ENCODE measurements at places on chromosomes 1 and 21. TPM values are rescaled to one million over a fixed set of nuclear protein-coding genes. Genes with fewer than 3 reads are reported as not detected.

The BATF3 gene
- 97.3 TPM for total RNA-seq

The RASAL2 gene
- total RNA-seq = 0.11 TPM

The ZMYND12 gene
- total RNA-seq = 0.90 TPM

The FCGR3A gene
- total RNA-seq = not detected

- no peaks in the 10 kb centered on the region for H3K4me1 ChIP-seq
- no peaks in the 10 kb centered on the region for H3K27me3 ChIP-seq
- H3K27ac ChIP-seq = no peak overlapping the region
- no peaks in the 10 kb centered on the region for H3K36me3 ChIP-seq
- no peak for ATAC-seq
- H3K4me3 ChIP-seq = no peak overlapping the region
Observed at GRCh38 chr1:218874801-218875400, 298.8 kb upstream of the LYPLAL1 start.

DNA sequence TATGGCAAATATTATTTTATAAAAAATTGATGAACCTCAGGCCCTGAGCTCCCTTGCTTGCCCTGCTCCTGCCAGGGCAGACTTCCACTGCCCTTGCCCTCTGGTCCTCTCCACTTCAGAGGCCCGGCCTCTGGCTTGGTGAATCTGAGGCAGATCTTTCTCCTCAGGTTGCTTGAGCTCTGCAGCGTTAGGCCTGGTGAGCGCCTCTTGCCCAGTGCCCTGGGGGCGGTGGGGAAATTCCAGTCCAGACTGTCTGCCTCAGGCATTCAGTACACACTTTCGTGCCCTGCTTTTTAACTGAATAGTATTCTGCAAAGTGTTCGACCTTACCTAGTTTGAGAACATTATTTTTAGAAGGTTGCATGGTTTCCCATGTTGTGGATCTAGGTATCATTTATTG is 98.2 kb downstream of the PCBP3 start:
- no peaks in the 10 kb centered on the region for H3K27me3 ChIP-seq
- H3K4me3 ChIP-seq = no peak overlapping the region
- no peak for ATAC-seq

- no peak for ATAC-seq
- peaks cover 18% of the 10 kb centered on the region for H3K27me3 ChIP-seq
- H3K4me1 ChIP-seq = no peaks in the 10 kb centered on the region
- H3K4me3 ChIP-seq = no peak overlapping the region
- H3K27ac ChIP-seq = no peak overlapping the region
Observed at GRCh38 chr1:245126530-245126929, 28.3 kb upstream of the KIF26B start.

- H3K4me3 ChIP-seq = no peak overlapping the region
- no peaks in the 10 kb centered on the region for H3K36me3 ChIP-seq
- H3K4me1 ChIP-seq = peaks cover 11% of the 10 kb centered on the region
- ATAC-seq = no peak
Observed at GRCh38 chr1:92995441-92996430, 34.5 kb upstream of the DIPK1A start.

- no peak overlapping the region for H3K4me3 ChIP-seq
- H3K36me3 ChIP-seq = peaks cover 50% of the 10 kb centered on the region
- H3K27me3 ChIP-seq = no peaks in the 10 kb centered on the region
Observed at GRCh38 chr1:43843684-43844083, 89.9 kb upstream of the ARTN start.

GRCh38 chr1:100851726-100852125 is 42.9 kb downstream of the EXTL2 start:
- peaks cover 29% of the 10 kb centered on the region for H3K27me3 ChIP-seq
- no peak for ATAC-seq
- H3K27ac ChIP-seq = no peak overlapping the region
- H3K4me1 ChIP-seq = no peaks in the 10 kb centered on the region

DNA sequence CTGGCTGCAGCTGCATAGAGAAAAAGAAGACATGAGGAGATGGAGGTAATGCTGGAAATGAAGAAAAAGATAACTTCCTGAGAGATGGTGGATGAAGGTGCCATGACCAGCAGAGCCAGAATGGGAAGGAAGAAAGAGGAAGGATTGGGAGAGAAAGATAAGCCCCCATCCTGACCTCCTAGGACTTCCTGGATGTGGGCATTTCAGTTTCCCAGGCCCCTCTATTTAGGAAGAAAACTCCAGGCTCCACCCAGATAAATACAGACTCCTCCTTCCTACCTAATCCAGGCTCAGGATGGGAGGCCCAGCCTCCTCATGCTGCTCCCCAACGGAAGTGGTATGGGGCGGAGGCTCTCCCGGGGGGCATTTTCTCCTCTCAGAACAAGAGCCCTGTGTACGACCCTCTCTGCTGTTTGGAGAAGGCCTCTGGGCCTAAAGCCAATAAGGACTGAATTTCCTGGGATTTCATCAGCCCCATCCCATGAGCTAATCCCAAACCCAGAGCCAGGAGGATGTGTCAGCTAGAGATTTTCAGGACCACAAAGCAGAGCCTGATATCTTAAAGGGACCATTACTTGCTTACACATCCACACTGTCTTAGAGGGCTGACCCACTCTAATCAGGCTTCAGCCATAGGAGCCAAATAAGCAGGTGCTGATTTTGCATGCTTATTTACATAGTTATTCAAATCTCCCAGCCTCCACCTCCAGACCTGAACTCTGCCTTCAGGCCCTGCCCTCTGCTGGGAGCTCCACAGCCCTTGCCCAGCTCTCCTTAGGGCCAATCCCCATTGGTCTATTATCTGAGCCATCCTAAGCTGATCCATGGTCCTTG is 5.1 kb upstream of the ARHGEF2 start:
- H3K4me1 ChIP-seq = peaks cover 31% of the 10 kb centered on the region
- peaks cover 26% of the 10 kb centered on the region for H3K36me3 ChIP-seq
- H3K4me3 ChIP-seq = no peak overlapping the region
- peak; percentile 31 for ATAC-seq

DNA sequence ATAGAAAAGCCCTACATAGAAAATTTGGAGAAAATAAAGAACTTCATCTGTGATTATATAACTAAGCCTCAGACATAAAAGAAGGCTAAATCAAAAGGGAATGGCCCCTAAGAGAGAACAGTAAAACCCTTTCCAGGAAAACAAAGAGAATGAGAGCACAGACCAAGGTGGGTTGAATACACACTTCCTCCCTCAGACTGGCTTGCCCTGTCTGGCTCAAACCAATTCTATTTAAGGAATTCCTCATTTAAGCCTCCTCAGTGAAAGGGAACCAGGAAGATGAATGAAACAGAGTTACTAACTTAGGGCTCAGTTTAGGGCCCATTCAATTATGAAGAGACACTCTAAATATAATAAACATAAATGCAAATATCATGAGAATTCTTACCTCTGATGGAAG is 10.6 kb upstream of the SYT14 start:
- H3K4me1 ChIP-seq = no peaks in the 10 kb centered on the region
- H3K27me3 ChIP-seq = peaks cover 34% of the 10 kb centered on the region
- ATAC-seq = no peak

DNA sequence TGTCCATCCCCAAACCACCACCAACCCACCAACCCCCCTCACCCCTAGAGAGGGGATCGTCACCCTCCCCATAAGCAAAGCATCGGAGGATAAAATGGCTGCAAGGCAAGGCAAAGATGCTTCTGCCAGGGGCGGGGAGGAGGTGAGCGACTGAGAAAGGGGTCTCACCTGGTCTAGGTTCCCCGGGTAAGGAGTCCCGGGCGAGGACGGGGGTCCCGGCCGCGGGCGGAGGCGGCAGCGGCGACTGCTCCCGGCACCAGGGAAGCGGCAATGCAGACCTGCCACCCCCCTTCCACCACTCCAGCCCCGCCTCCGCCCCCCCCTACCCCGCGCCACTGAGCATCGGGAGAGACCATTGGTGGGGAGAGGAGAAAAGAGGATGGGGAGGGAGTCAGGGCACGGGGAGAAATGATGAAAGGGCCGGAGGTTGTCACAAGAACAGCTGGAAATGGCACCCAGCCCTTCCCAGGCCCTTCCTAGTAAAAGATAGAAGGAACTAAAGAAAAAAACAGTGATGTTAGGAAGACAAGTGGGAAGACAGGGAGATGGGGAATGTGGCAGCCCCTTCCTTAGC is at the start of gene SV2A:
TSS of gene SV2A (minus strand) at position 274 of the 574 bp plus-strand sequence. CDS start 4,004 bp downstream, outside the sequence.
- H3K36me3 ChIP-seq = peaks cover 13% of the 10 kb centered on the region
- ATAC-seq = peak; percentile 91
- H3K27me3 ChIP-seq = no peaks in the 10 kb centered on the region
- H3K27ac ChIP-seq = peak within 1 kb of the TSS; percentile 78
- H3K4me1 ChIP-seq = peaks cover 11% of the 10 kb centered on the region

DNA sequence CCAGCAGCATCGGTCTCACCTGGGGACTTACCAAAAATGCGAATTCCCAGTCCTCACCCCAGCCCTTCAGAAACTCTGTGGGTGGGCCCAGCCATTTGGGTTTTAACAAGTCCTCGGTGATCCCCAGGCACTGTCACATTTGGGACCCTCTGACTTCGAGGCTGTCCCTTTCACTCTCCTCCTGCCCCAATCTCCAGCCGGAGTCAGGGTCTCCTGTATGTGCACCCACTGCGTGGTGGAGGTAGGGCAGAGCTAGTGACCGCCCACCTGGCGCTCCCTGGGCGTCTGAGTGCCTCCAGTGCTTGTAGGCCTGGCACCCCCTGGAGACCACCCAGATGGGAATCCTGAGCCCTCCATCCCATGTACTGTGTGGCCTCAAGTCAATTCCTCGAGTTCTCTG is 31.1 kb downstream of the EPHA8 start:
- H3K27ac ChIP-seq = no peak overlapping the region
- no peak for ATAC-seq
- peaks cover 31% of the 10 kb centered on the region for H3K27me3 ChIP-seq
- H3K4me3 ChIP-seq = no peak overlapping the region
- H3K36me3 ChIP-seq = no peaks in the 10 kb centered on the region

DNA sequence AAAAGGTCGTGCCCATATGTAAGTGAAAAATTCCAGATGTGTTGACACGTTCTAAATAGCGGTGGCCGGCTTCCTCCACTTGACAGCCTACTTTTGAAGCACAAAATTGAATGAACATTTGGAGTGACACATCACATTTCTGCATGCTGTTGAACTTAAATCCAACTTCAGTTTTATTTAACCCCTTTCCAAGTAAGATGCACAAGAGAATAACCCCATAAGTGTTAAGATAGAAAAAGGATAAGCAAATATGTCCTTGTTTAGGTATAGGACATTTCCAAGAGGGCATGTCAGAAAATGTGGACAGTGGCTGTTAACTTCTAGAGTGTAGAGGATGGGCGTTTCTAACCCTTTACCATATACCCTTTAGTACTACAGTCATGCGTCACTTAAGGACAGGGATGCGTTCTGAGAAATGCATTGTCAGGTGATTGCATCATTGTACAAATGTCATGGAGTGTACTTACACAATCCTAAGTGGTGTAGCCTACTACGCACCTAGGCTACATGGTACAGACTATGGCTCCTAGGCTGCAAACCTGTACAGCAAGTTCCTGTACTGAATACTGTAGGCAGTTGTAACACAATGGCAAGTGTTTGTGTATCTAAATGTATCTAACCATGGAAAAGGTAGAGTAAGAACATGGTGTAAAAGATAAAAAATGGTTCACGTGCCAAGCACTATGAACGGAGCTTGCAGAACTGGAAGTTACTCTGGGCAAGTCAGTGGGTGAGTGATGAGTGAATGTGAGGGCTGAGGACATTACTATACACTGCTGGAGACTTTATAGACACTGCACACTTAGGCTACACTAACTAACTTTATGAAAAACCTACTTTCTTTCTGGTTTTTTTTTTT is 9.3 kb upstream of the FAM89A start:
- peaks cover 21% of the 10 kb centered on the region for H3K4me1 ChIP-seq
- H3K4me3 ChIP-seq = no peak overlapping the region
- H3K27me3 ChIP-seq = peaks cover 16% of the 10 kb centered on the region
- H3K27ac ChIP-seq = no peak overlapping the region
- no peak for ATAC-seq
- no peaks in the 10 kb centered on the region for H3K36me3 ChIP-seq

GRCh38 chr1:235313262-235313661 is 14.7 kb downstream of the ARID4B start:
- peak overlapping the region; percentile 74 for H3K27ac ChIP-seq
- peak overlapping the region; percentile 78 for H3K4me3 ChIP-seq
- H3K4me1 ChIP-seq = peaks cover 34% of the 10 kb centered on the region
- H3K27me3 ChIP-seq = no peaks in the 10 kb centered on the region
- H3K36me3 ChIP-seq = peaks cover 41% of the 10 kb centered on the region

DNA sequence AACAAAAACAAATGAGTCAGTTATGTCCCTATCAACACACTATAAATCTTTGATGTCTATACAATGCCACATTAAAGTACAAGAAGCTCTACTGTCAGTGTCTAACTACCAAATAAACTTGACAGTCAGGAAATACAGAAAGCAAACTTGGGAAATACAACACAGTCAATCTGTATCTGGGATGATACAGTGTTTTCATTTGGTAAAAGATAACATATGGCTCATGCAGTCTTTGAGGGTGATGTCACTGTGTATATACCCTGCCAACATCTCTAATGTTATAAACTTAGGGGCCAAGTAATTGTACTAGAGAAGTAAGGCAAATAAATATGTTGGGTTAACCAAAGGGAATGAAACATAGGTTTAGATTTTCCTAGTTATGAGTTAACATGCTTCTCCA is 552.5 kb upstream of the ADAMTS5 start:
- H3K27me3 ChIP-seq = no peaks in the 10 kb centered on the region
- no peaks in the 10 kb centered on the region for H3K36me3 ChIP-seq
- H3K4me1 ChIP-seq = no peaks in the 10 kb centered on the region
- ATAC-seq = no peak
- H3K4me3 ChIP-seq = no peak overlapping the region
- H3K27ac ChIP-seq = no peak overlapping the region

GRCh38 chr1:245173446-245174211 is 18.8 kb downstream of the KIF26B start:
- no peaks in the 10 kb centered on the region for H3K4me1 ChIP-seq
- no peak for ATAC-seq
- no peak overlapping the region for H3K27ac ChIP-seq
- no peaks in the 10 kb centered on the region for H3K36me3 ChIP-seq
- H3K4me3 ChIP-seq = no peak overlapping the region

DNA sequence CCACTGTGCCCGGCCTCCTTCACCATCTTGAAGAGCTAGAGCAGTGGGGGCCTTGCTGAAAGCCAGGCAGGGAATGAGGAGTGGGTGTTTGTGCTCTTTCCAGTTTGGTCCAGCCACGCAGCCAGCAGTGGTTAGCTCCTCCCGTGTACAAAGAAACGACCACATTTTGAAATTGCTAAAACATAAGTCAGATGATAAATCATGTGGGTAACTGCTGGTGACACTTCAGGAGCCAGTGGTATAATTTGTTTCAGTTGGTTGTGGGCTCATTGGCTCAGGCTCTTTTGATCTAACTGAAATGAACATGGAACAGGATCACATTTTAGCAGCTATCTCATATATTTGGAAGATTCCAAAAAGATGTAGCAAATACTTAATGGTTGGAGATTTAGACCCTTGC is 87.6 kb downstream of the MTR start:
- no peak overlapping the region for H3K4me3 ChIP-seq
- H3K27ac ChIP-seq = no peak overlapping the region
- no peak for ATAC-seq
- no peaks in the 10 kb centered on the region for H3K4me1 ChIP-seq
- peaks cover 84% of the 10 kb centered on the region for H3K36me3 ChIP-seq
- H3K27me3 ChIP-seq = no peaks in the 10 kb centered on the region

- no peaks in the 10 kb centered on the region for H3K36me3 ChIP-seq
- no peak overlapping the region for H3K27ac ChIP-seq
- H3K27me3 ChIP-seq = peaks cover 3% of the 10 kb centered on the region
- no peak for ATAC-seq
- no peak overlapping the region for H3K4me3 ChIP-seq
Observed at GRCh38 chr21:32015461-32016139, 142.8 kb downstream of the HUNK start.

GRCh38 chr1:84387480-84388163 is 10.7 kb upstream of the DNASE2B start:
- ATAC-seq = no peak
- no peak overlapping the region for H3K4me3 ChIP-seq
- no peaks in the 10 kb centered on the region for H3K4me1 ChIP-seq
- no peak overlapping the region for H3K27ac ChIP-seq
- H3K36me3 ChIP-seq = no peaks in the 10 kb centered on the region

GRCh38 chr1:231118704-231119453 is 43.0 kb upstream of the TRIM67 start:
- H3K36me3 ChIP-seq = no peaks in the 10 kb centered on the region
- no peak for ATAC-seq
- no peak overlapping the region for H3K27ac ChIP-seq
- H3K4me1 ChIP-seq = no peaks in the 10 kb centered on the region
